Stimulated activated CD8-positive, alpha-beta memory T cell treated with anti-CD3 and anti-CD28 coated beads, Interleukin-2, amount 100 ng/mL, for 1 hour (primary cell): ENCODE measurements at places on chromosomes 2 and 18.

- no peak for DNase-seq
Observed at GRCh38 chr18:13577091-13577697, 149.2 kb downstream of the FAM210A start.

DNA sequence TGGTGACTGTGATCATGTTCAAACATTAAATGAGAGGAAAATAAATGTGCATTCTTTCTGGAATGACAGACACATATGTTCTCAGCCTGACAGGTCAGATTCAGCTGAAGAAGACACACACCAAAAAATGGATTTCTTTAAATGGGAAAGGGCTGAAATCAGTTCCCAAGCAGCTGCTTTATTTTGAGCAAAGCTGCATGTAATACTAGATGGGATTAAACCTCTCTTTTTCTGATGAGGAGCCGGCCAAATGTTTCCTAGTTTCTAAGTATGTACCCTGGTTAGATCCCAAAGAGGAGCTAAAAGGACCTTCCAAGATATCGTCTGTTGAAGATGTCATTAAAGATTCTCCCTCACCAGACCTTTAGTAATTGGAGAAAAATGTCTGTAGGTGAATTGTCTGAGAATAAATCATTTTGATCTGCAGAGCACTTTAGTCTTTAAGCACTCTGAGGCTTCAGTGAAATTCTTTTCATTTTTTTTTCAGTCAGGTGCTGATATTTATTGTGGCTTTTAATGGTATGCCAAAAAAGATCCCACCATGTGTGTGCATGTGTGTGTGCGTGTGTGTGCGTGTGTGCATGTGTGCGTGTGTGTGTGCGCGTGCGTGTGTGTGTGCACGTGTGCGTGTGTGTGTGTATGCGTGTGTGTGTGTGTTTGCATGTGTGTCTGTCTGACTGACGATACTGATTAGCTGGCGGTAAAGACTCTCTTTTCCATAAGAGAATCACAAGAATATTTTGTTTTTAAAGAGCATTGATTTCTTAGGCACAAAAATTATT, 175.8 kb downstream of the IRS1 start:
- no peak for DNase-seq

DNA sequence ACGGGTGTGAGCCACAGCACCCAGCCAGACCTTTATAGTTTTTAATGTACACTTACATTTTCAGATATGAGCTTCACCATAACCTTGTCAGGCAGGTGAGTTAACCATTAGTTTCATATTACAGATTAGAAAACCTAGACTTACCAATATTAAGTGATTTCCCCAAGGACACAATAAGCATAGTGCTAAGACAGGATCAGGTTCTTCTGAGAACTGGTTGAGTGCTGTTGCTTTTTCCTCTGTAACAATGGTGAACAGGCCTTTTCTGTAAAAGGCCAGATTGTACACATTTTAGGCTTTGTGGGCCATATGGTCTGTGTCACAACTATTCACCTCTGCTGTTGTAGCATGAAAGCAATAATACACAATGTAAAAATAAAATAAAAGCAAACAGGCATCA, 332.0 kb downstream of the PIK3C3 start:
- DNase-seq: no peak

DNA sequence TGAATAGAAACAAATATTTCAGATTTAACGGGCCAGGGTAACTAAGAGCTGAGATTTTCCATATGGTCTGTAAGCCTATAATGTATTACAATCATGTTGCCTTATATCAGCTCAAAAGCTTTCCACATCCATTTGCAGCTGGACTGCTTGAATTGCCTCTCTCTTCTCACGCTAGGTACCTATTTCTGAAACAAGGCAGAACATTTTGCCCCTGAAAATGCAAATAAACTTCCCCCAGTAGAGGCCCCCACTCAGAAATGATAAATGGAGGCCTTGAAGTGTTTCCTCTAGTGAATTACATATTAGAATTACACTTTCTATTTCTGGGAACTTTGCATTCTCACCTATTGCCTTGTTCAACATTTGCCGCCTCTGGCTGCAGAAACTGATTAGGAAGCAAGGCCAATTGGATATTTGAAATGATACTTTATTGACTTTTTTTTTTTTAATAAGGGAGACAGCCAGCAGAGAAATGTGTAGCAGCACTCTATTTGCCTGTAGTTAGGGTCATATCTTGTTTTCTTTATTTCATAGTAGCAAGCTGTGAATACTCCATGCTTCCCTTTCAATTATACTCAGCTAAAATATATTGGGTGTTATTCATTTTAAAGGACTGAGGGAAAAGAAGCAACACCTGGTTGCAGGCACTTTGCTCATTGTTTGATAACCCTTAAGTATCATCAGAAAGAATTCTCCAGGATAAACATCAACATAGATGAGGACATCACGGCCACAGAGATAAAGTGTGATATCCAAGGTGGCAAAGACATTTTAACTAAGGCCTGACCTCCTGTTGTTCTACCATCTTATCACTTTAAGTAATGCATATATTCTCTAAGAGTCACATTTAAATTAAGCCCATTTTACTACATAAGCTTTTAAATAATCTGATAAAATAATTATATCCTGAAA, 505.5 kb downstream of the LRRTM4 start:
- no peak for DNase-seq

DNA sequence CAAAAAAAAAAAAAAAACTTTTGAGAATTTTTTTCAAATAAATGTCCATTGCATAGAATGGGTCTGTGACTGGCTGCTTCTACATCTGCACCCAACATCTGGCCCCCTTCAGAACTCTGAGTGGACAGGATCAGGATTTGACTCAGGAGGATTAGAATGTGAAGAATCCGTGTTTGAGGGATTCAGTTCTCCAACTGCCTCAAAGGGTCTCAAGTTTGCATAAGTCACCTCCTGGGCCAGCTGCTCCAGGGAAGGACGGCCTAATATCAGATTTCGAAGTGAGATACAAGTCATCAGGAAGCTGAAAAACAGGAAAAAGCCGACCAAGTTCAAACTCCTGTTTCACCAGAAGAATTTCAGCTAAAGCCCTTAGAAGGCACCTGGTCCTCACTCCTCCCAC, 10.9 kb downstream of the MAT2A start:
- DNase-seq: no peak

GRCh38 chr18:74768096-74768495, 170.4 kb downstream of the ZNF407 start:
- DNase-seq: no peak

- no peak for DNase-seq
Observed at GRCh38 chr18:10228326-10228725, 226.1 kb upstream of the APCDD1 start.

- no peak for DNase-seq
Observed at GRCh38 chr2:197157879-197158537, 152.6 kb downstream of the ANKRD44 start.

GRCh38 chr2:197707316-197708213, 2.4 kb downstream of the MARS2 start:
- no peak for DNase-seq

- no peak for DNase-seq
Observed at GRCh38 chr2:107627164-107627563, 199.5 kb upstream of the RGPD4 start.

DNA sequence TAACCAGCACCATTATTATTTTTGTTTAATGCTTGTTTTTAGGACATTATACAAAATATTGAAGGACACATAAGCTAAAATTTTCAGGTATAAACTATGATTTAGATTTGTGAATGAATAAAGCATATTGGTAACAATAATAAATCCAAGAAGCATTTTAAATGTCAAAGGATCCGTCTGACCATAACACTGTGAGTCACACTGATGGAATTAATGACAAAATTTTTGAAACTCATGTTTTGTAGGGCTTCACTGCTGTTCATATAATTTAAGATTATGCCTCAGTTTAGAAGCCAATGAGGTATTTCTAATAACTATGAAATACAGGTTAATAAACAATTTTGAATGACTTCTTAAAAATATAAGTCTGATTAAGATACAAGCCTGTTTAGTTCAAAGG, 124.6 kb downstream of the TMEFF2 start:
- no peak for DNase-seq

GRCh38 chr2:143258126-143258892, 129.1 kb downstream of the ARHGAP15 start:
- DNase-seq: no peak

- DNase-seq: no peak
Observed at GRCh38 chr2:939936-940601, 10.6 kb upstream of the SNTG2 start.

GRCh38 chr2:27707462-27708256, 44.0 kb downstream of the SLC4A1AP start:
- DNase-seq: no peak

- DNase-seq: no peak
Observed at GRCh38 chr2:10385501-10385900, 62.6 kb downstream of the ODC1 start.

DNA sequence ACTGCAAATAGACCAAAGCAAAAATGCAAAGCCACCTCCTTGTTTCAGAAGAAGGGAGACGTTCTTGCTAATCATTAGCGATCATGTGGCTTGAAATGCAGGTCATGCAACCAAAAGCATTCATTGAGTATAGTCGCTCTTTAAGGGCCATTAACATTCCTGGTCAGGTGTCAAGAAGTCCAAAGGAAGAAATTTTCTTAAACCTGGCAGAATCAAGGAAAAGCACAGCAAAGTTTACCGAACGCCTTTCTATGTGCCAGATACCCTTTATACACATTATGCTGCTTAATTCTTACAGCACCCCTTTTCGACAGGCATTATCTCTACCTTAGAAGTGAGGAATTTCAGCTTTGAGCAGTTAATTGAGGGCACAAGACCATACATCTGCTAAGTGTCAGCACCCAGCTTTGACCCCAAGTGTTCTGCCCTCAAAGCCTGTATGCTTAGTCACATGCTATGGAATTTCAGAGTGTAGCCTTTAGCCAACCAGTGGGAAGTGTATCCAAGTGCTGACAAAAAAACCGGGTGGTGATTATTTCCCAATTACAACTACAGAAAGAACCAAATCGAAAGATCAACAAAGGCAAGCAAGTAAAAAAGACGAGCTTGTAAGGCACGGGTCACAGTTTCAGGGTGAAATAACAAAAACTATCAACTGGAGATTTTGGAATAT, 70.8 kb downstream of the EPHA4 start:
- no peak for DNase-seq

- DNase-seq: no peak
Observed at GRCh38 chr2:130744287-130745117, 10.8 kb upstream of the AMER3 start.

DNA sequence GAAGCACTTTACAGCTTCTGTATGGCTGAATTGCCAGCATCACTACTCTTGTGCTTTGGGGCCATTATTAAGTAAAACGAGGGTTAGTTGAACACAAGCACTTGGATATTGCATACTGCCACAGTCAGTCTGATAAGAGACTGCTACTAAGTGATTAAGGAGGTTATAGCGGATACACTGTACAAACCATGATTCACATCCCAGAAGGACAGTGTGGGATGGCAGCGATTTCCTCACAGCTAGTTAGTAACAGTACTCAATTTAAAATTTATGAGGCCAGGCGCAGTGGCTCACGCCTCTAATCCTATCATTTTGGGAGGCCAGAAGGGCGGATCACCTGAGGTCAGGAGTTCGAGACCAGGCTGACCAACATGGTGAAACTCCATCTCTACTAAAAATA, 2.6 kb upstream of the BMPR2 start:
- no peak for DNase-seq

- DNase-seq: no peak
Observed at GRCh38 chr18:24181806-24182205, 42.9 kb downstream of the CABYR start.

GRCh38 chr2:30218814-30219213, 12.5 kb upstream of the LBH start:
- DNase-seq: no peak

DNA sequence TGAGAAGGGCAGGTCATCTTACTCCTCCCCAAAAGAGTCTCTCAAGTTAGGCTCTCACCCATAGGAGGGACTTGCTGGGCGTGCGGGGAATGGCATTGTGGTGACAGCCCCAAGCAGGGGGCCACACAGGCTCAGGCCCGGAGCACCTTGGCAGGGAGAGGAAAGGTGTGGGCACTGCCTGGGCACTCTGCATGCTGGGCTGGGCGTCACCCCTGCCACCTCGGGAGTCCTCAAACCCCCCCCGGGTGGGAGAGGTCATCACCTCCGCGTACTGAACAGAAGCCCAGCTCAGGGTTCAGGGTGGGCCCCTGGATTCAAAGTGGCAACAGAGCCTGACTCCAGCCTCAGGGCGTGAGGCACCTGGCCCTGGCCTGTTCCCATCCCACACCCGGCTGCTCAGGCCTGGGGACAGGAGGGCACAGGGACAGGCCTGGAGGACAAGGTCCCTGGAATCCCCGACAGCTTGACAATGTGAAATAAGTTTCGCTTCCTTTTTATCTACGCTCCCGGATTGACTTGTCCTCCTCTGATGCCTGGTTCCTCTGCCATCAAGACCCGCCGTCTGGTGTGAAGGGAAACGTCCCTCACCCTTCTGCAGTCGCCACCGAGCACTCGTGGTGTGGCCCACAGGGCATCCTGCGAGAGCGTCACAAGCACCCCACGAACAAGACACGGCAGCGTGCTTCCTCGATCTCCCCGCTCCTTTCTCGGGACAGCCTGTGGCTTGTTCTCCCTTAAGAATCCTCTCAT, 97.8 kb downstream of the HDAC4 start:
- DNase-seq: no peak
